ENCODE measurements at places on chromosomes 11 and 22.

GRCh38 chr22:28002863-28003565 lies 84.0 kb upstream of the PITPNB start:
- DNase-seq, result no peak

DNA sequence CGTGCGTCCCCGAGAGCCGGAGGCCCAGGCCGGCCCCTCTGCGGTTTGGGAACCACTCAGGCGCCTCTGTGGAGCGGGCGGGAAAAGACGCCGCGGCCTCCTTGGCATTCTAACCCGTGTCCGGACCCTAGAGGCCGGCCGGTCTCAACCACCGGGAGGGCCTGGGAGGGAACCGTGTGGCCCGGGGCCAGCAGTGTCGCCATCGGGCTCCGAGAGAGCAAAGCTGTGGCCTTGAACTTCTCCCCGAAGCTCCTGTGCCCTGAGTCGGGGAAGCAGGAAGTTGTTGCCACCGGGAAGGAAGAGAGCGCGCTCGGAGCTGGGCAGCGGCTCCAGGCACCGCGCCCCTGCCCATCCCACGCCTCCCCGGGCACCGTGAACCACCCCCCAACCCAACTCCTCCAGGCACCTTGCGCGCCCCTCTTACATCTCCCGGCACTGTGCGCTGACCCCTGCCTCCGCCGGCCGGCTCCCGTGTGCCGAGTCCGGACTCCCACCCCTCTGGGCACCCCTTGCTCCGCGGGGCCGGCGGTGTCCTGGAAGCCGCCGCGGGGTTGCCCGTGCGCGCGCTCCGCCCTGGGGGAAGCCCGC lies 80.0 kb upstream of the PPARA start:
- DNase-seq, result no peak

DNA sequence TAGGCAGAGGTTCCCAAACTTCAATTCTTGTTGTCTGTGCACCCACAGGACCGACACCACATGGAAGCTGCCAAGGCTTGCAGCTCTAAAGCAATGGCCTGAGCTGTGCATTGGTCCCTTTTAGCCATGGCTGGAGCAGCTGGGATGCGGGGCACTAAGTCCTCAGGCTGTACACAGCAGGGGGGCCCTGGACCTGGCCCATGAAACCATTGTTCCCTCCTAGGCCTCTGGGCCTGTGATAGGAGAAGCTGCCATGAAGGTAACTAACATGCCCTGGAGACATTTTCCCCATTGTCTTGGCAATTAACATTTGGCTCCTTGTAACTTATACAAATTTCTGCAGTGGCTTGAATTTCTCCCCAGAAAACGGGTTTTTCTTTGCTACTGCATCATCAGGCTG lies 43.6 kb upstream of the SLC6A5 start:
- no peak for DNase-seq

DNA sequence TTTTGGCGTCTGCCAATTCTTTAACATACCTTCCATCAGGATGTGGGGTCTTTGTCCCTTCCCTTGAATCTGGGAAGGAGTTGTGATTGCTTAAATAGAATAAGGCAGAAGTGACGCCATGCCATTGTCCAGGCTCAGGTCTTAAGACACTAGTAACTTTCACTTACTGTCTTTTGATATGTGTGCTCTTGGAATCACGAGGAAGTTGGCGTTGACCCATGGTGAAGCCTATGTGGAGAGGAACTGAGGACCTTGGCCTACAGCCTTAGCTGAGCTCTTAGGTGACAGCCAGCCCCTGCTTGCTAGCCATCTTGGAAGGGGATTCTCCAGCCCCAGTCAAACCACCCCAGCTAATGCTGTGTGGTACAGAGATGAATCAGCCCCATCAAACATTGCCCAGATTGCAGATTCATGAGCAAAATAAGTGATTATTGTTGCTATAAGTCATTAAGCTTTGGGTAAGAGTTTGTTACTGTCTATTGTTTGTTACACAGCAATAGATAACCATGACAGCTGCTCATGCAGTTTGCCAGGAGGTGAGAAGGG lies 17.6 kb upstream of the CLPB start:
- no peak for DNase-seq

DNA sequence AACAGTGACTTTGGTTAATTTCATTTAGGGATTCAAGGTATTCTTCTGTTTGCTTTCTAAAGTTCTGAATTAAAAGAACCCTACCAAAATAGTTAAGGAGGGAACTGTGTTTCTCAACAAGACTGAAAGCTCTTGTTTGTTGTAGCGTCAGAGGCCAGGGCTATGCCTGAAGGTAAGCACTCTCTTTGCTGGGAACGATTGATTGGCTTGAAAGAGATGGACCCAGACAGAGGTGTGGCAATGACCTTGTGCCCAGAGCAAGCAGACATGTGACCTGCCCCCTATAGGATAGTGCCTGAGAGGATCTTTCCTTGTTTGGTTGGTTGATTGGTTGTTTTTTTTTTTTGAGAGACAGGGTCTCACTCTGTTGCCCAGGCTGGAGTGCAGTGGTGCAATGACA lies 68.3 kb upstream of the CECR2 start:
- DNase-seq, result no peak

- DNase-seq, result no peak
Observed at GRCh38 chr22:49792107-49792506, 35.6 kb downstream of the BRD1 start.

DNA sequence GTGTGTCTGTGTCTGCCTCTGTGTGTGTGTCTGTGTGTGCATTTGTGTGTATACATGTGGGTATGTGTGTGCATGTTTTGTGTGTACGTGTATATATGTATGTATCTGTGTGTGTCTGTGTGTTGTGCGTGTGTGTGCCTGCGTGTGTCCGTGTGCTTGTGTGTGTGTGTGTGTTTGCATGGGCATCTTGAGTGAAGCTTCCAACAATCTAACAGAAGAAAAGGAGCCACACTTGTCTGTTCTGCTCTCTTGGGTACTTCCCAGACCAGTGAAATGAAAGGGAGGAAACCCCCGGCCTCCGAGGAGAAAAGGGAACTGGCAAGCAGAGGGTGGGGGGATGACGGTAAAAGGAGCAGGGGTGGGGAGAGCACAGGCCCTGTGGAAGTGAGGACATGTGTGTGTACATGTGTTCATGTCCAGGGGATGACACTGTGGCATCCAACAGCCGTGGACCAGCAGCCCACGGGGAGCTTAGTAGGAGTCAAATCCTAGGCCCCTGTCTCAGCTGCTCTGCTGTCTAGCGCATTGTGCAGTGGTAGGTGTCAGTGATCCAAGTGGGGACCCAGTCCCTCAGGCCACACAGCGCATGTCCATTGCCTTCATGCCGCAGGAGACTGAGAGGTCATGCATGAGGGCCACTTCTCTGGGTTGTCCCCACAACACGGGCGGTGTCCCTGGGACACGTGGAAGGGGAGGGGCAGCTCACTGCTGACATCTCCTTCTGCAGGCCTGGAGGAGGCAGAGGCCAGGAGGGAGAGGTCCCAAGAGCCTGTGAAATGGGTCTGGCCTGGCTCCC lies 8.1 kb downstream of the CSF2RB start:
- DNase-seq, result no peak

GRCh38 chr11:42840176-42840829 lies 471.5 kb upstream of the API5 start:
- DNase-seq, result no peak

- DNase-seq, result no peak
Observed at GRCh38 chr22:19187716-19188563, 9.4 kb upstream of the SLC25A1 start.

- DNase-seq, result no peak
Observed at GRCh38 chr11:125968354-125968753, 22.5 kb downstream of the VSIG10L2 start.

- no peak for DNase-seq
Observed at GRCh38 chr11:28529540-28530410, 421.6 kb downstream of the METTL15 start.

DNA sequence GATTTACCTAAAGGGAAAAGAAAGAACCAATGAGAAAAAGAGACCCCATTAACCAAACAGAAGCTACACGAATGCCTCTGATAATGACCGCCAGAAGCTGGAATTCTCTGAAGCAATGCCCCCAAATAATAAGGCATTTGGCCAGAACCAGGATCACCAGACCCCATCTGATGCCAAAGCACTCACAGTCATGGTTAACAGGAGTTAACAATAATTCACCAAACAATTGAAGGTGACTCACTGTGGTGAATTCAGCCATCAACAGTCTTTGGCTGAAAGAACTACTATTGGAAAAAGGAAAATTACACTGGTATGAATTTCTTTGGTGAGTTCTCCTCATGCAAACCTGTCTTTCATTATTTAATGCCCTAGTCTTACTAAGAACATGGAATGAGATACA lies 21.9 kb upstream of the NFRKB start:
- no peak for DNase-seq

DNA sequence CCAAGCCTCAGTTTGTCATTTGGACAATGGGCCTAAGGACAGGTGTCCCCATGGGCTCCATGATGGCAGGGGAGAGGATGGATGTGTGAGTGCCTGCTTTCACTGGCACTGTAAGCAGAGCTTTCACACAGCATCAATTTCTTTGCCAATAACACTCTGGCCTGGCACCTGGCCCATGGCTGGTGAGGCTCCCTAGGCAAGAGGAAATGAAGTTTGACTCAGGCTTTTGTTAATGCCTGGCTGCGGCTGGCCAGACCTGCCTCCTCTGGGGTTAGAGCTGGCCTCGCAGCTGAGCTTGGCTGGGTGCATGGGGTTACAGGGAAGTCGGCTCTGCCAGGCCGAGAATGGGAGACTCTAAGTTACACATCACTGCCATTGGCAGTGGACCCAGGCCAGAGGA lies 30.0 kb upstream of the SEZ6L start:
- no peak for DNase-seq

DNA sequence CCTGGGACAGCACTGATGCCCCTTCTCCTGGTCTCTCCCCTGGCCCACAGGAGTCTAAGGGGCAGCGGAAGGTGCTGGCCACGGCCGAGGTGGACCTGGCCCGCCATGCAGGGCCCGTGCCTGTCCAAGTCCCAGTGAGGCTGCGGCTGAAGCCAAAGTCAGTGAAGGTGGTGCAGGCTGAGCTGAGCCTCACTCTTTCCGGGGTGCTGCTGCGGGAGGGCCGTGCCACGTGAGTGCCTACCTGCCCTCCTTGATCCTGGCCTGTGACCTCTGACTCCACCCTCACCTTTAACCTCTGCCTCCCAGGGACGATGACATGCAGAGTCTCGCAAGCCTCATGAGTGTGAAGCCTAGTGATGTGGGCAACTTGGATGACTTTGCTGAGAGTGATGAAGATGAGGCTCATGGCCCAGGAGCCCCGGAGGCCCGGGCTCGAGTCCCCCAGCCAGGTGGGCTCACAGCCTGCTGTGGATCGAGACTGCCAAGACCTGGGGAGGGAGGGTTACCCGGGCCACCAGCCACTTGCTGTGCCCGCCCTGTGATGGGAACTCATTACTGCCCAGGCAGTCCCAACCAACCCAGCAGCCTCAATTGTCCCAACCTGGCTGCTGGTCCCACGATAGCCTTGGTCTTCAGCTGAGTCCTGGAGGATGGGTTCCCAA lies 4.3 kb downstream of the EHBP1L1 start:
- no peak for DNase-seq

- DNase-seq, result no peak
Observed at GRCh38 chr11:58392746-58393145, 13.9 kb downstream of the OR5B3 start.

DNA sequence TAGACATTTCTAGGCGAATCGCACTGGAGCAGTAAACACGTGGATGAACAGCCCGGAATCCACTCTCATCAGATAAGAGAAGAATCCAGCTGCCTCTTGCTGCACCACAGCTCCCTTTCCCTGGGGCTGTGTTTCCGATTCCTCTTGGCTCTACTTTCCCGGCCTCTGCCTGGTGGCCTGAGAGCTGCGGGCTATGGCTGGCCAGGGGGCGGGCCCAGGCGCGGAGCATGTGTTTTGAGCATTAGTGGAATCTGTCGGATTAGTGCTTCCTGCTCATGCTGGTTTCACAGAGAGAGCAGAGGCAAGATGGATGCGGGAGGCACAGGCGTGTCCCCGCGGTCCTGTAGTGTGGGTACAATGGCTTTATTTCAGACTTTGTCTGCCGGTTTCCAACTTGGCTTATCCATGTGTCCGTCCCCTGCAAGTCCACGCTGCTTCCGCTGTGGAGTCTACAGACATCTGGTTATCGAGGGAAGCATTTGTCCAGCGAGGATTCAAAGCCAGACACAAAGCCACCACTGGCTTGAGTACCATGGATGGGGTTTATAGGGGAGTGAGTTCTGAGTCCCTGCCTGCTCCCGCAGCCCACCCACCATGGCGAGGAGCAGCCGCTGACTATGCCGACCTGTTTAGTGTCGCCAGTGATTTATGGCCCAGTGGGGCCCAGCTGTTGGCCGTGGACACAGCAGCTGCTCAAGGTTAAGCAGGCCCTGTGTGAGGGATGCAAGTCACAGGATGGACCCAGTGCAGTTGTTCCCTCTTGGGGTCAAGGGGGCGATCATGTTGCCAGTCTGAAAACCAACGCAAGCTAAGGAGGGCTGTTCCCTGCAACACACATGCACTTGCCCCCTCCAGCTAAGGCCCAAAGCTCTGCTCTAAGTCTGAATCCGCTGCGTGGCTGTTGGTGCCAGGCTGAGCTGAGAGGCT lies 43.3 kb upstream of the EP300 start:
- DNase-seq, result peak; percentile 16

- DNase-seq, result no peak
Observed at GRCh38 chr11:68722143-68722542, 29.2 kb downstream of the TESMIN start.

DNA sequence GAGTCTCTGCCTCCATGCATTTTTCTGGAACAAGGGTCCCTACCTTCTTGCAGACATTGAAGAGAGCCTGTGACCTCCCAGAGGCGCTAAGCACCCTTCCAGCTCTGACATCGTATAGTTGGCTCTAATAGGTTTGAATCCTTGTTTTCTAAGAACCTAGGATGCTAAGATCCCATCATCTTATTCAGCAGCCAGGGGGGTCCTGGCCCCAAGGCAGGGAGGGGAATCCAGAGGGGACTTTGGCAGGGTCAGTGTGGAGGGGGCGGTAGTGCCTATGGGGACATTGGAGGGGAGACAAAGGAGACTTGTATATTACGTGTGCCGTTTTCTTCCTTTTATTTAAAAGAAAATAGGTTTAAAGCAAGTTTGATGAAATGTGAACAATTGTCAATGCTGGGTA lies 3.4 kb upstream of the LRRC10B start:
- DNase-seq, result no peak

DNA sequence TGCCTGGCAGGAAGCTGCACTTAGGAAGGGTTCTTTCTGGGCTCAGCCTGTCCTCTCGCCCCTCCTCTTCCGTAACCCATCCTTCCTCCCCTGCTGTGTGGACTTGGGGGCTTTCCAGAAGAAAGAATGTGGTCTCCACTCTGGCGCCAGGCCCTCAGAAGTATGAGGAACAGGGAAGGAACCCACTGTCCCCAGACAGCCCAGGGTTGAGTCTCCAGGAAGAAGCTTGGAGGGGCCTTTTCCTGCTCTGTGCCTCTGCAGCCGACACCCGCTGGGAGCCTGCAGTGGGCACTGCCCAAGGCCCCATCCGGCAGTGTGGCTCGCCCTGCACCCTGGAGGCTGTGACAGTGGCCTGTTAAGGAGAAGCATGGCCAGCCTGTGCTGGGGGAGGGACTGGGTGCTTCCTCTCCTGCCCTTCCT lies 112.6 kb downstream of the ST3GAL4 start:
- no peak for DNase-seq

- no peak for DNase-seq
Observed at GRCh38 chr11:84289381-84289906, 1003.3 kb upstream of the CCDC90B start.

GRCh38 chr11:36350137-36350513 lies 54.0 kb downstream of the PRR5L start:
- DNase-seq, result no peak

GRCh38 chr22:39916496-39916895 lies 15.6 kb downstream of the GRAP2 start:
- no peak for DNase-seq

GRCh38 chr11:11313902-11314692 lies 39.0 kb downstream of the CSNK2A3 start:
- no peak for DNase-seq

GRCh38 chr11:86116386-86116726 lies 47.5 kb upstream of the PICALM start:
- no peak for DNase-seq
